ENCODE measurements at places on chromosomes 13 and 19.

GRCh38 chr19:51664131-51664530, 17.5 kb upstream of the SIGLEC14 start:
- DNase-seq: no peak

DNA sequence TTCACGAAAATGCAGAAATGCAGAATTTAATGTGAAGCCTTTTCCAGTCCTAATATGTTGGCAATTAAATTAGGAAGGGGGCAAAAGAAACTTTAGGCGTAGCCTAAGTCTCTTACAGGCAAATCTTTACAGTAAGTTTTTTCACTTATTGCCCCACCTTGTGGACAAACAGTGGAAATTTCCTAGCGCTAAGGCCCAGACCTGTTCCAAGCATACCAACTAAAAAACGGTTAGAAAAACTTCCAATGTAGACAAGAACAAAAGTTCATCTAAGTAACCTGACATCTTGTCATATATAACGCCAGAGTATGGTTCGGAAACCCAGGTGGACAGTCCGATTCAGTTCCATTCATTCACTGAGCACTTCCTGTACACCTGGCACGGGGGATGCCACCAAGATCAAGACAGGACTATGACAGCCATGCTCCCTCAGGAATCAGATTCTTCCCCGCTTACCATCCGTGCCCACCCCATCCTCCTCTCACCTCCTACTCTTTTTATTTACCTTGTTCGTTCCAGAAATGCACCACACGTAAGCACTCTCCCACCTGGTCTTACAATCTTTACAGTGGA, 4.9 kb downstream of the ZAR1L start:
- peak; percentile 17 for DNase-seq

DNA sequence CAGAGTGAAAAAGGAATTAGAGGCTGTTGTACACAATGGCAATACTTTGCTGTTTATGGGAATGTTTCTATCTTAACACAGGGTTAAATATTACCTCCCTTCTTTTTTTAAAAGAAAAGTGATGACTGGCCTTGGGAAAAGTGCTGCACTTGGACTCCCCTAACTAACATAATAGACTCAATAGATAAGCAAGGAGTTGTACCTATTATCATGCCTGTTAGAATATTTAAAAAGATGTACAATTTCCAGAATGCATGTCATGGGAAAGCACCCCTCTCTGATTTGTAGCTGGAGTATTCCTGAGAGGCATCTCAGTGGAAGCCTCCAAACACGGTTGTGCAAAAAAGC, 79.3 kb upstream of the GPC6 start:
- no peak for DNase-seq

DNA sequence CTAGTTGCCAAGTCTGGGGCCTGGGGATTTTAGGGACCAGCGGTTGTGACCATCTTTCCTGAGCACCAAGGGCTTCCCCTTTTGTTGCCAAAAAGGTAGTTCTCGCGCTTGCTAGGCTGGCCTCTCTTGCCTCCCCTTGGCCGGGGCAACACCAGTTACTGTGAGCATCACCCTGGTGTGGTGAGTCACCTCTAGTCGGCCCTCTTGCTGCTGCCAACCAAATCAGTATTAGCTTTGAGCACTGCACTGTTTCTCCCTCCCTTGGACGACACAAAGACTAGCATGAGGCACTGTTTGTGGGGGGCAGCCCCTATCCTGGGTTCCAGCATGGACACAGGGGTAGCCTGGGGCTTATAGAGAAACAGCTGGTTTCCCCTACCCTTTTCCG, 6.9 kb downstream of the SYDE1 start:
- DNase-seq: no peak

DNA sequence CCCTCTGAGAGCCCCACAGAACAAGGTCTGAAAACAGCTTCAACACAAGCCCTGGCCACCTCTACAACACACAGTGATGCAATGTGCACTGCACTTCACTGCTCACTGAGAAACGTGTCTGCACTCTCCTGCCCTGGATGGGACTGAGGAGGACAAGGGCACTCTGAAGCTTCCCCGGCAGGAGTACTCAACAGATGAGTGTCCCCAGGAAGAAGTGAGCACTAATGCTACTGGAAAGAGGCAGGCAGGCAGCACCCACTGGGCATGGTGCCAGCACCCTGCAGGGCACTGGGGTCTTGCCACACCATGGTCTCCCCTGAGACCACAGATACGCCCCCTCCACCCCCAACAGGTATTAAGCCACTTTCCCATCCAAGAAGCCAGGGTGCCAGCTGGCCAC, 17.7 kb upstream of the SLC35E1 start:
- no peak for DNase-seq

GRCh38 chr19:35555301-35556005, 8.0 kb downstream of the ATP4A start:
- no peak for DNase-seq

DNA sequence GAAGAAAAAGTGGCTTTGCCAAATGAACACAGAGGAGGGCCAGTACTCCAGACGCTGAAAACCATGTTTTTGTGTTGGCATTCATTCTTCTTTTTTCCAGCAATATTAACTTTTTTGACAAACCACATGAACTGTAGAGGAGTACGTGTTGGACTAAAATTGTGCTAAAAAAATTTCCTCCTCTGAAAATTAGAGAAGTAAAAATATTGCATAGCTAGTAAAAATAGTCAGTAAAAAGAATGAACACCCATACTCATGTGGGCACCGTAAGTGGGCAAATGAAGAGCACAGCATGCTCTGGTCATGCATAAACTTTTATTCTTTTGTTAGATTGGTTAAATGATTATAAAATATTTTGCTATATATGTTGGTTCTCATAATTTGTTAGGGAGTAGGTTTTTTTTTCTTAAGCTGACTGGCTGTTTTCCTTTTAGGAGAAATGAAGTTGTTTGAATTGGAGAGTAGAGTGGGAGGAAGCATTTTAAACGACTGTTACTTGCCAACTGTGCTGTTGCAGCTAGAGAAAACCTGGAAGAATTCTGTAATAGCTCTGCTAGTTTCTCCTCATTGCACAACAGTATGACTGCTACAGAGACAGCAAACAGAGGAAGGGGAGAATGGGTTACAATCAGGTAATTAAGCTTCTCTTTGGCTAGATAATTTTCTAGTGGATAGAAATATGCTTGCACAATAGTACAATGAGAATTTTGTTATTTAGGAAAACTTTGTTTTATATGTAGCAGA, 222.4 kb downstream of the KCTD12 start:
- DNase-seq: no peak

DNA sequence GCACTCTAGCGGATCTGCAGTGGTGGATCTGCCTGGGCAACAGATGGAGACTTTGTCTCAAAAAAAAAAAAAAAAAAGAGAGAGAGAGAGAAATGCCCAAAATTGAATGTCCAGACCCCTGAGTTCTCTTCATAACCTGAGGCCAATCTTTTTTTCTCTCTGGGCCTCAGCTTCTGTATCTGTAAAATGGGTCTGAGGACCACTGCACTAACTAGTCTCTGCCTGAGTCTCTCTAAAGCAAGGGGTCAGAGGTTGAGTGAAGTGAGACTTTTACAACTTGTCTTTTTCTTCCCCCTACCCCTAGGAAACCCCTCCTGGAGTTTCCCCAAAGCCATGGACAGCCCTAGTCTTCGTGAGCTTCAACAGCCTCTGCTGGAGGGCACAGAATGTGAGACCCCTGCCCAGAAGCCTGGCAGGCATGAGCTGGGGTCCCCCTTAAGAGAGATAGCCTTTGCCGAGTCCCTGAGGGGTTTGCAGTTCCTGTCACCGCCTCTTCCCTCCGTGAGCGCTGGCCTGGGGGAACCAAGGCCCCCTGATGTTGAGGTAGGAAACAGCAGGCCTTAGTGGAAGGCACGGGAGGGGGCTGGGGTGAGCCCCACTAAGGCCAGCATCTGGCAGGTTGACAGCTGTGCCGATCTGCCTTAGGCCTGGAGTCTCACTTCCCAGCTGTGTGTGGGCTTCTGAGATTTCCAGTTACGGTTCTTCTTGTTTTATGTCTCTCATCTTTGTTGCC, 1.8 kb downstream of the TMEM91 start:
- DNase-seq: peak; percentile 28

- no peak for DNase-seq
Observed at GRCh38 chr13:82147526-82147925, 1734.7 kb downstream of the SLITRK1 start.

DNA sequence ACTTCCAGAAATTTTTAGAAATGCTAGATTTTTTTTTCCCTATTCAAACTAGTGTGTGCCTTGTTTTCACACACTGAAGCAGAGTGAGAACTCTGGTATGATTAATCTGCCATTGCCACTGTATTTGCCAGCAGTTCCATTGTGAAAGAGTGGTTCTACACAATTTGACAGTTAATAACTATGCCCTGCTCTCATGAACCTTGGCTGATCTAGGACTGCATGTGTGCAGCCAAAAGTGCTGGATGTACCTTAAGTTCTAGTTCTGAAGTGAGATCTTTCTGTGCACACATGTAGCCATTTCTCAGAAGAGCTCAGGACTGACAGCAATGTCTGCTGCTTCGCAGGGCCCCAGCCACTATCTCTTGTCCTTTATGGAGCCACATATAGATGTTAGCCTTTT, 328.2 kb upstream of the SPRY2 start:
- no peak for DNase-seq

- peak; percentile 43 for DNase-seq
Observed at GRCh38 chr13:32381539-32381938, 46.4 kb downstream of the N4BP2L1 start.

- no peak for DNase-seq
Observed at GRCh38 chr19:19550485-19550929, 12.4 kb downstream of the CILP2 start.

DNA sequence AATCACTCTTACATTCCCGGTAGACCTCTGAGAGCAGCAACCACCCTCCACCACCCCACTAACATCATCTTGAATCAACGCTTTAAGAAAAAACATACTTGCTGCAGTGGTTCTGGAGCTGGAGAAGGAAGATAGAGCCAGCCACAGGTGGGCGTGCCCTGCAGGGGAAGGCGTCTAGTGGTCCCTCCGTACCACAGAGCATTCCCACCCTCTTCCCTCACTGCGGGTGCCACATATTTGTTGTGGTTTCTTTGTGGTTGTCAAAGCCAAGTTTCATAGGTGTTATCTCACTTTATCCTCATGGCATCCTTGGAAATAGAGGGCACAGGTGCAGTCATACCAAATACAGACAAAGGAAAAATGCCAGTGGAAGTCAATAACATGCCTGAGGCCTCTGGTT, 22.2 kb downstream of the COL4A2 start:
- DNase-seq: no peak

GRCh38 chr13:51769455-51770127, 34.4 kb downstream of the DHRS12 start:
- DNase-seq: no peak

- no peak for DNase-seq
Observed at GRCh38 chr19:1296078-1296477, 10.4 kb downstream of the EFNA2 start.

- DNase-seq: peak; percentile 62
Observed at GRCh38 chr19:4567584-4568071, 8.1 kb upstream of the SEMA6B start.

DNA sequence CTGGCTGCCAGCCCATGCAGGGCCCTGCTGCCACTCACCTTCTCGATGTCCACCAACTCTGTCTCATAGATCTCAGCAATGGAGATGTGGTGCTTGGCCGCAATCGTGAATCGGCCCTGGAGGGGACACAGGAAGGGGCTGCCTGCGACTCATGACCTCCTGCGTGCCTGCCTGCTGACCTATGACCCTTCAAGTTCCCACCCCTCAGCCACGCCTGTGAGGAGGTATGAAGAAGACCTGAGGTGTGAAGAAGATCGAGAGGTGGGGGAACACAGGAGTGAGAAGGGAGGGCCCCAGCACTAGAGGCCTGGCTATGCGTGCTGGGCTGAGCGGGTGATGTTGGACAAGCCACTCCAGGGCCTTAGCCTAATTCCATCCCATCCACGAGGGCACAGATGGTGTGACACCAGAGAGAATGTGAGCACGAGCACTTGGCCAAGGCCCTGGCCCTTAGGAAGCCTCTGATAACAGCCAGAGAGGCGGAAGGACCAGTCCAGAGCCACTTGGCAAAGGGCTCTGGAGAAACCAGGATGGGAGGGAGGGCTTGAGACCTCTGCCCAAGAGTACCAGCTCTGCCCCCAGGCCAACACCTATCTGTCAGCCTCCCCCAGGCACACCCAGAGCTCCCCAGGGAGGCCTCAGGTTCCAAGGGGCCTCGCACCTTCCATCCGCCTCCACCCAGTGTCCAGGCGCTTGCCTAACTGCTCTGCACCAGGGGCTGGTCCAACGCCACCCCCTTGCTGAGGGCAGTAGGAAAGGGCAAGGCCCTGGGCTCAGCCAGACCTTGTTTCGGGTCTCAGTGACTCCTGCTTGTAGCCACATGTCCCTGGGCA, 9.6 kb upstream of the KPTN start:
- no peak for DNase-seq

DNA sequence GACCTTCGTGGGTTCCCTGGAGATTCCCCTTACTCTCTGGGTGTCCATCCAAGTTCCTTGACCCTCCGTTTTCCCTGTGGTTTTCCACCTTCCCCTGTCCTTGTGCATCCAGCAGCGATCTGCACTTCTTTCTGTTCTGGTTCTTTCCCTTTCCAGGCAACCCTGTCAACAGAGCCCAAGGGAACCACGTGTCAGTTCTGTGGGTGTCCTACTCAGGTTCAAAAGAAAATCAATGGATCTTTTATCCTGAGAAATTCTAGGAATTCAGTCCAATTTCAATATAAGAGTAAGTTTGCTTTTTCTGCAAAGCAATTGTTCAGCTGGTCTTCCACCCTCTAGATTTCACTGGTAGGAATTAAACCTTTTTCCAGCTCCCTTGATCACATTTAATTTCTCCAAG, 1394.8 kb upstream of the SLC10A2 start:
- DNase-seq: no peak

DNA sequence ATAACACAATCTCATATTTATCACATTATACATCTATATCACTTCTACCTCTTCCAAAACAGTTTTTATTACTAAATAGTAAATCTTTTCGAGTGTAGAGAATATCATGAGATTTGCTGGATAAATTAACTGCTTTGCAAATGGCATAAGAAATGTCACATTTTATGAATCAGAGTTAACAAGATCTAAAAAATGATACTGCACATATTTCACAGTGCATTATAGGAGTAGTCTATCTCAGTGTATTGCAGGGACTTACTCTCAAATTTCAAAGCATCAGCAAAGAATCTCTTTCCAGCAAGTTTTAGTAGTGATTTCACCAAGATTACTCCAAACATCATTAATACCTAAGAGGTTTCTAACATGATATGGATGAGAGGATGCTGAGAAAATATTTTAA, 687.1 kb upstream of the SLITRK1 start:
- DNase-seq: no peak

- DNase-seq: no peak
Observed at GRCh38 chr19:10637894-10638293, 12.5 kb downstream of the SLC44A2 start.

DNA sequence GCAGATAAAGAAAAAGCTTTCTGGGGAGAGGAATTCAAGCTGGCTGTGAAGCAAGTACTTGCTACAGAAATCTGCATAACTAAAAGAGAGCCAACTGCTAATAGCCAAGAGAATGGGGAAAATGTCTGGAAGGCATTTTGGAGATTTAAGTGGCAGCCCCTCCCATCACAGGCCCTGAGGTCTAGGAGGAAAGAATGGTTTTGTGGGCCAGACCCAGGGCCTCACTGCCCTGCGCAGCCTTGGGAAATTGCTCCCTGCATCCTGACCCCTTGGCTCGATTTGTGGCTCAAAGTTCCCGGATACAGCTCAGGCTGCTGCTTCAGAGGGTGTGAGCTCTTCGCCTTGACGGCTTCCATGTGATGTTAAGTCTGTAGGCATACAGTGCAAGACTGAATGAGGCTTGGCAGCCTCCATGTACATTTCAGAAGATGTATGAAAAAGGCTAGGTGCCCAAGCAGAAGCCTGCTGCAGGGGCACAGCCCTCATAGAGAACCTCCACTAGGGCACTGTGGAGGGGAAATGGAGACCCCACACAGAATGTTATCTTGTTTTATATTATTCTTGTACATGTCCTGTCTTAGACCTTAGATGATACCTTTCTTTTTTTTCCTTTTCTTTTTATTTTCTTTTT, 34.4 kb downstream of the MZT1 start:
- DNase-seq: no peak
